ENCODE measurements at places on chromosomes 12 and 14. TPM values are rescaled to one million over a fixed set of nuclear protein-coding genes. Genes with fewer than 3 reads are reported as not detected.
A peak's percentile ranks its signal among the peaks of the same experiment; 100 is the strongest.

- DNase-seq, result no peak
Measured at GRCh38 chr12:93849946-93850345, 172.8 kb downstream of the CRADD start.

GRCh38 chr12:59494617-59495016 lies 101.2 kb upstream of the SLC16A7 start:
- DNase-seq, result no peak

DNA sequence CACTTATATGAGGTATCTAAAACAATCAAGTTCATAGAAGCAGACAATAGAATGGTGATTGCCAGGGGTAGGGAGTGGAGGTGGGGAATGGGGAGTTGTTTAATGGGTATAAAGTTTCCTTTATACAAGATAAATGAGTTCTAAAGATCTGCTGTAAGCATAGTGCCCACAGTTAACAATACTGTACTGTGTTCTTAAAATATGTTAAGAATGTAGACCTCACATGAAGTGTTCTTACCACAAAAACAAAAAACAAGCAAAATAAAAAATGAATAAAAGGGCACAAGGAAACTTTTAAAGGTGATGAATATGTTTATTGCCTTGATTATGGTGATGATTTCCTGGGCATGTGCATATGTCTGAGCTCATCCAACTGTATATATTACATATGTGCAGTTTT lies 211.8 kb downstream of the MSRB3 start:
- DNase-seq, result no peak

DNA sequence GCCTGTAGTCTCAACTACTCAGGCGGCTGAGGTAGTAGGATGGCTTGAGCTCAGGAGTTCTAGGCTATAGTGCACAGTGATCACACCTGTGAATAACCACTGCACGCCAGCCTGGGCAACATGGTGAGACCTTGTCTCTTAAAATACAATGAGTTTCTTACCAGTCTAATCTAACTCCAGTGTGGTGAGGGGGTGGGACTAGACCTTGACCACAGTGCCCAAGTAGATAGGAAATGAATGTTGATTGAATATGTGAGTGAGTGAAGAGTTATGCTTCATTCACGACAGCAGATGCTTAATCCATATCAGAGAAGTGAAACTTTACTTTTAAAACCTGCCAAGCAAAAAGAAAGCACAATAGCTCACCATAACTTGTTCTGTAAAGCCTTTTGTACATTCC lies 11.2 kb upstream of the AK7 start:
- no peak for DNase-seq

- DNase-seq, result peak; percentile 37
Measured at GRCh38 chr14:101359221-101360053, 201.9 kb upstream of the DIO3 start.

- DNase-seq, result no peak
Measured at GRCh38 chr14:22071006-22071405, 397.4 kb upstream of the OR4E1 start.

DNA sequence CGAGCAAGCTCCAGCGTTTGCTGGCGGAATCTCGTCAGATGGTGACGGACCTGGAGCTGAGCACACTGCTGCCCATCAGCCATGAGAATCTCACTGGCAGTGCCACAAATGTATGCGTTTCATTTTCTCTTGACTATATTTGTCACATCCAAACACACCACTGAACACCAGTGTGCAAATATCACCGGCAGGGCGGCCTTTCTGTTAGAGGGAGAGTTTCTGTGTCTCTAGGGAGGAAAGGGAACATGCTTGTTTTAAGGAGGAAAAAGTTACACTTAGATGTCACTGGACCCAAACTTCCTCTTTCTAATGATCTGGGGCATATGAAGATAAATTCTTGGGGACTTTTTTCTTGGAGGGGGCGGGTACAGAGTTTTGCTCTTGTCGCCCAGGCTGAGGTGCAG lies 21.9 kb upstream of the HIP1R start:
- no peak for DNase-seq

GRCh38 chr14:72850360-72850759 lies 43.5 kb downstream of the DPF3 start:
- peak; percentile 30 for DNase-seq

- DNase-seq, result no peak
Measured at GRCh38 chr14:36998686-36999085, 173.7 kb downstream of the SLC25A21 start.

DNA sequence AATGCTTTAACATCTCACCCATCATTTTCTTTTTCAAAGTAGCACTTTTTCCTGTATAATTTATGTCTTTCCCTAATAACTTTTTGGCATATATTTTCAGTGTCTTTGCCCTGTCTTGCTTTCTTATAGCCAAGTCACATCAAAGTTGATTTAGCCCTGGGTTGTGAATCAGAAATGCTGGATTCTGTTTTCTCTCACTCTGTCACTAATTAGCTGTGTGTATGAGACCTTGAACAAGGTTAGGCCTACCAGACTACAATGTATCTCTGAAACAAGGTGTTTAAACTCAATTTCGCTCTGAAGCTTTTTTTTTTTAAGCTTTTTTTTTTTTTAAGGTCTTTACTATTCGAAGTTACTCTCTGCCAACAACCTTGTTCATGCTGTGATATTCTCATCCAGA lies 25.7 kb downstream of the CNOT2 start:
- DNase-seq, result no peak

GRCh38 chr12:50788561-50788960 lies 24.7 kb downstream of the ATF1 start:
- DNase-seq, result no peak

DNA sequence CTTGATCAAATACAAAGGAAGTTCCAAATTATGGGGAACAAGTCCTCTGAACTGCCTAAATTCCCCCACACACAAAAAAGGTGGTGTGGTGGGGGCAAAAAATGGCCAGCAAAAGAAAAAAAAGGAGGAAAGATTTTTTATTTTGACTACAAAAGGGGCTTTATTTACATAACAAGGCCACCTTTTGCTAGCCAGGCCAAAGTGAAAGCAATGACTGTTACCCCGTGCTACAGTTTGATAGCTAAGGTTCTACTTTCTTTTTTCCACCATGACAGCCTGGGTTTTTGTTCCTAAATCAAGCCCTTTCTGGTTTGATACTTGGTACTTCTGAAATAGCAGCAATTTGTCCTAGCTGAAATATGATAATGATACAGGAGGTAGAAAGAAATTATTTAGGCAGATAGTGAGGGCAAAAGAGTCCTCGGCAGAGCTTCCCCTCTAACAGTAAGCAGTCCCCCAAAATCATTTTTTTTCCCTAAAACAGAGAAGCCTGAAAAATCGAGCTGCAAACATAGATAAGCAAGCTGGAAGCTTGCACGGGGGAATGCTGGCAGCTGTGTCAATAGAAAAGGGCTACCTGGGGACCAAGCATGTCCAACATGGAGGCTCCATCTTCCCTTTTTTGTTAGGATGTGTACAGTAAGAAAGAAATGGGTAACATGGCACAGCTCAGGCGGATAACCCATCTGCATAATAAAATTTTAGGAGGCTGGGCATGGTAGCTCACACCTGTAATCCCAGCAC lies 8.9 kb upstream of the B4GALNT1 start:
- no peak for DNase-seq

DNA sequence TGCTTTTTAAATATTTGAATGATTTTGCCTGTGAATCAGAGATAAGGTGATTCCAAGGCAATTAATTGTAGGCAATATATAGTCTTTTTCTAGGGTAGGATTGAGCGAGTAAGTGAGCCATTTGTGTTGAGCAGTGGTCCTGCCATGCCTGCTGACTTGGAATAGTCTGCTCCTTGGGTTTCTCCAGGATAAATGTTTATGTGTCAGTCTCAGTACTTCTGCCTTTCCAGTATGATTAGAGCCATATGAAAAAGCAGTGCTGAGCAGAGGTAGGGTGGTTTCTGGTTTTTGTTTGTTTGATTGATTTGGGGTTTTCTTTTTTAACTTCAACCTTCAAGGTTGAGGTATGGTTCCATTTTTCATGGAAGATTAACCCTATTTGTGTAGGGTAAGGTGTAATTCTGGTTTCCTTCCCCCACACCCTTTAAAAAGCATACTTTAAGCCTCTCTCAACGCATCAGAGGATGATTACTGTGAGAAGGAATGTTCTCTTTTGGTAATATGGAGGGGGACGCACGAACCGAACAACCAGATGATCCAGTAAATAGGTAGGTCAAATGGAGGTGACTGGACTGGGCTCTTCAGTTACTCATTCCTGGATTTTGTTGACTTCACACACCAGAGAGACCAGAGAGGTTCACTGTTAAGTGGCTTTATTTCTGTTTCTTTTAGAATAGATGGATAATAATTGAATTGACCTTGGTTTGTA lies 22.7 kb downstream of the FRMD6 start:
- DNase-seq, result no peak

- DNase-seq, result no peak
Measured at GRCh38 chr14:21729703-21730233, 56.1 kb upstream of the OR4E1 start.

DNA sequence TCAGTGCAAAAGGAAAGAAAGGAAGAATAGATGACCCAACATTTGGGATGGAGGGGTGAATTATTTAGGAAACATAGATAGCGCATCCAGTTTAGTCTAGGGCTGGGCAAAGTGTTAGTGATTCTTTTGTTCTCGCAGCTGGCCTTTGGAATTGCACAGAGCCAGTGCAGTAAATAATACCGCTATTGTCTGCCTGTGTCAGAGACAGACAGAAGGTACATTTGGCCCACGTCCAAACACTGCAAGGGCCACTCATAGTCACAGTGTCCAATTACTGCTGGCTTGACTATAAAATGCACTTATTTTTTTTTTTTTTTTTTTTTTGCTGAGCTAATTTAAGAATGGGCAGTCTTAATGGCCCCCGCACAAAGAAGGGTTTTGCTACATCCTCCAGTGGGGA lies 638.6 kb downstream of the BCL11B start:
- DNase-seq, result no peak

GRCh38 chr14:64234877-64235651 lies 59.1 kb downstream of the ESR2 start:
- no peak for DNase-seq

DNA sequence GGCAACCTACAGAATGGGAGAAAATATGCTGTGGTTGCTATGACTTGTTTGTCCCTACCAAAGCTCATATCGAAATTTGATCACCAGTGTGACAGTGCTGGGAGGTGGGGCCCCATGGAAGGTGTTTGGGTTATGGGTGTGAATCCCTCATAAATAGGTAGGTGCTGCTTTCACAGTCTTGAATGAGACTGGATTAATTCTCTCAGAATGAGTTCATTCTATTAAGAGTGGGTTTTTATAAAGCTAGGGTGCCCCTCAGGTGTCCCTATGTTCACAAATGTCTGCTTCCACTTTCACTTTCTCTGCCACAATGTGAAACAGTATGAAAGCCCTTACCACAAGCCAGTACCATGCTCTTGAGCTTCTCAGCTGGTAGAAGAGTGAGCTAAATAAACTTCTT lies 133.5 kb downstream of the CPNE8 start:
- no peak for DNase-seq

DNA sequence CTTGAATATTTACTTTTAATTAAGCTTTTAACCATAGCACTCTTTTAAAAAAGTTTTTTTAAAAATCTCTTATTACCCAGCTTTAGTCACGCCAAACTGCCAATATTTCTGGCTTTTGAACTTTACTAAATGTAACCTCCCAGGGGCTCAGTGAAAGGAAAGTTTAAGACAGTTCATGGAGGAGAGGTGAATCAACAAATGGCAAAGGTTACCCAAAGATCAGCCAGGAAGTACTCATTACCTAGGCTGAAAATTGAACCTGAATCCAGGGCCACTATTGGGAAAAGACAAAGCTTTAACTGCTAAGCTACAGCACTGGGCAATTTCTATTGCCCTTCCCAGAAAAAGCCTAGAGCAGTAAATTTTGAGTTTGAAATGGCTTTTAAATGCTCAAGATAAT lies 282.2 kb downstream of the GPHN start:
- DNase-seq, result no peak

GRCh38 chr12:102423462-102423861 lies 56.9 kb downstream of the IGF1 start:
- DNase-seq, result no peak

- no peak for DNase-seq
Measured at GRCh38 chr14:63174760-63175191, 29.5 kb upstream of the RHOJ start.

DNA sequence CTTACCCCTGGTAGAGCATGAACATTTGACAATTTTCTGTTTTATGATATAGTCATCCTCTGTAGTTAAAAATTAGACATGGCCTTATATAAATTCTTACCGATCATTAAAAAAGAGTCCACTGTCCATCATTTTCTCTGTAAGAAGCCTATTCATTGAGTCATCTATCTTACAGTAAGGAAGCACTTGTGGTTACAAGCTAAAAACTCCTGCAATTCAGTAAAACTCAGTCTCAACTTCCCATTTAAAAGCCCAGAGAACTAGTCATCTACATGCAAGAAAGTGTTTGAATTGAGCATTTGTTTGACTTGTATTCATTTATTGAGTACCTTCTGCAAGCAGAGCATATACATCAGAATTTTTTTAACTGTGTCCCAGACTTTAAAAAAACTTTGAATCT lies 63.3 kb downstream of the GTF2A1 start:
- no peak for DNase-seq

GRCh38 chr14:52202151-52202550 lies 65.3 kb upstream of the PTGDR start:
- no peak for DNase-seq

Gene PNMA1
- total RNA-seq, result 13.4 TPM

Gene NR4A1
- 51.1 TPM for total RNA-seq

Gene EVL
- 13.7 TPM for total RNA-seq

Gene STON2
- total RNA-seq, result 12.7 TPM

Gene GPRC5A
- total RNA-seq, result 234 TPM

Gene LBHD2
- not detected for total RNA-seq

All from colonic mucosa (tissue), 4 donors.